Stimulated activated CD4-positive, alpha-beta T cell treated with anti-CD3 and anti-CD28 coated beads, Interleukin-1b, Interleukin-23, amount 100 ng/mL, for 1 hour (primary cell): ENCODE measurements at places on chromosomes 5 and 9.

DNA sequence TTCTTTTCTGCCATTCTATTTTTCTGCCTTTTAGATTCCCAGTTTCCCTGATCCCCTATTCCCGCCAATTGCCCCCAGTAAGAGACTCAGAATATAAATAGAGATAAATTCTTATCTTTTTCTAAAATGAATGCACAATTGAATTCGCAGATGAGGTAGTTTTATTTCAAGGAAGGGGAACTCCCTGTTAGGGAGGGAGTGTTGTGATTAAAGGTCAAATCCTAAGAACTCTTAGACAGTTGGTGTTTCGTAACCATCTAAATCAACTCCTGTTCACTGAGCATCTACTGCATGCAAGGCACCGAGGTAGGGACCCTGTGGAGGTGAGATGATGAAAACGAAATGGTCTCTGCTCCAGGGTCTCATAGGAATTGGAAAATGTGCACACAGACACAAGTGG lies 7.7 kb upstream of the MAP3K1 start:
- DNase-seq, result no peak

GRCh38 chr9:76161106-76161505 lies 233.1 kb downstream of the RFK start:
- no peak for DNase-seq

DNA sequence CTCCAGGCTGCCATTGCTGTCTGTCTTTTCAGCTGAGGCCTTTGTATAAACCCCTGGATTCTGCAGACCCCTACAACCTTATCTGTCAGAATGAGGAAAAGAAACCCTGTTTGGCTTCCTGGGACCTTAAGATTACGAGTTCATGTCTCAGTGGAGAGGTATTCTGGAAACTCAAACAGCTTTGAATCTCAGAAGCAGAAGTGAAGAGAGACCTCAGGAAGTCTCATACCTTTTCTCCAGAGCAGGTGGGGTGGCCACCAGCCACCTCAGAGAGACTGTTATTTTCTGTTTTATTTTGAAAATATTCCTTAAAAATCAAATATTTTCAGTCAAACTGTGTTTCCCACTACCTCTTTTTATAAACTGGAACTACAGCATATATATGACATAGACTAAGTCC lies 457.5 kb downstream of the TMEM232 start:
- no peak for DNase-seq

- DNase-seq, result no peak
Observed at GRCh38 chr5:58498340-58498942, 7.2 kb downstream of the GAPT start.

DNA sequence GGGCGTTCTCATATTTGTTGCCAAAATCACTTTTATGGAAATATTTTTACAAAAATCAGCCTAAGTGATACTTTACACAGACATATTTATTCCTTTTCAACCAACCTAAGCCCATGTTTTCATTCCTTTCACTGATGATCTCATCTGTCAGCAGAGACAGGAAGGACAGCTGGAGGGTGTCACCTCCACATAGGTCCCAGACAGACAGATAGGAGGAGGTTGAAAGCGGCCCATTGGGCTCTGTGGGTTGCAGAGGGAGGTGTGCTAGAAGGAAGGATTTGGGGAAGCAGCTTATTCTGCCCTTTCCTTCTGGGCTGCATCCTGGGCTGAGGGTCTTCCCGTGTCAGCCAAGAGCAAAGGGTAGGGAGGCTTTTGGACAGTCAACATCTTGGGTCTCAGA lies 26.0 kb upstream of the SEMA4D start:
- no peak for DNase-seq

DNA sequence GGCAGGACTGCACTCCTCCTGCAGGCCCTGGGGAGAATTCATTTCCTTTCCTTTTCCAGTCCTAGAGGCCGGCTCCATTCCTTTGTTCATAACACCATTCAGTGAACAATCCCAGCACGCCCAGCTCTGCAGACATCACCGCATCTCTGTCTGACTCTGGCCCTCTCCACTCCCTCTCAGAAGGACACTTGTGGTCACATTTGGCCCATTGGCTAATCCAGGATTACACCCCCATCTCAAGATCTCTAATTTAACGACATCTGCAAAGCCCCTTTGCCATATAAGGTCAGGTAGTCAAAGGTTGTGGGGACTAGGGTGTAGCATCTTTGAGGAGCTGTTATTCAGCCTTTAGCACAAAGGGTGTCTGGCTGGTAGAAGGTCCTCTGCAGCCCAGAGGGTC lies 185.0 kb upstream of the DAP start:
- DNase-seq, result no peak

DNA sequence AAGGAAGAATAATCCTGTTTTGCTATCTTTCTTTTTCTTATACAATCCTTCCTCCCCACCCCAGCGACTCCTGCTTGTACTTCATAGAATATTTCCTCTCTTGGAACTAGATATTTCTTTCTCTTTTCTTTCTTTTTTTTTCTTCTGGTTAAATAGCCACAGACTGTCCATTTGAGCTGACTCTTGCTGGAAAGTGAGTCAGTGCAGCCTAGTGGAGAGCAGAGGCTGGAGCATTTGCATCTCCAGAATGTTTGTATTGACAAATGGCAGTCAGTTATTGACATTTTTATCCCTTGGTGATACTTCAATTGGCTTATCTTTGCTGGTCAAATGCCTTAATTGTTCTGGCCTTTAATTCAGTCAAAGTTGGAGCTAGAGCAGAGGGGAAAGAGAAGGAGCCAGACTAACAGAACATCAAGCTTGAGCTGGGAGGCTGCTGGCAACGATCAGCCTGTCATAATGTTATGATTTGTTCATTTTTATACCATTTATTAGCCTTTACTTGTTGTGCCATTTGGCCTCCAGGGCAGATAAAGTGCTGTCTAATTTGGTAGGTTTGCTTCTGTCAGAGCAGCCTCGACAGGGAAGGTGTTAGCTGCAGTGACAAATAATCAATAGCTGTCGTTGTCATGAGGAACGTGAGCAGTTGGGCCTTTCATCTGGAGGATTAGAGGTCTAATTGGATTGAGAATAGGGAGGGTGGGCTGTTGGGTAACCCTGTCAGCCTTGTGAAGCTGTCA lies 69.0 kb downstream of the INVS start:
- no peak for DNase-seq

GRCh38 chr5:107578051-107578635 lies 92.6 kb downstream of the EFNA5 start:
- no peak for DNase-seq

GRCh38 chr5:22542340-22542739 lies 310.8 kb downstream of the CDH12 start:
- no peak for DNase-seq

DNA sequence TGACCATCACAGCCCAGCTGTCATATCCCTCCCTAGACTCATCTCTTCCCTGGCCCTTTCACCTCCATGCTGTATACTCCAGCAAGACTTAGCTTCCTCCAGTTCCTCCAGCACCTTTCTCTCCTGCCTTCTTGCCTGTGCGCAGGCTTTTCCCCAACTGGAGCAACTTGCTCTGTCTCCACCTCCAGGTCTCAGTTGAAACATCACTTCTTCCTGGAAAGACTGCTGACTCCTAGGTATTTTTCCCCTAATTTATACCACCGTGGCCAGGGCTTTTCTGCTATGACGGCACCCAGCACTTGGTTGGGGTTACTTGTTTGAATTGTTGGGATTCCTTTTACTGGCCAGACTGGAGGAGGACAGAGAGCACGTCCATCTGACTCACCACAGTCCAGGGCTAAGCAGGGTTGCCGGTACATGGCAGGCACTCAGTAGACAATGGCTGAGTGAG lies 67.5 kb downstream of the KCNIP1 start:
- DNase-seq, result no peak

- no peak for DNase-seq
Observed at GRCh38 chr9:71733176-71733575, 35.1 kb downstream of the CEMIP2 start.

DNA sequence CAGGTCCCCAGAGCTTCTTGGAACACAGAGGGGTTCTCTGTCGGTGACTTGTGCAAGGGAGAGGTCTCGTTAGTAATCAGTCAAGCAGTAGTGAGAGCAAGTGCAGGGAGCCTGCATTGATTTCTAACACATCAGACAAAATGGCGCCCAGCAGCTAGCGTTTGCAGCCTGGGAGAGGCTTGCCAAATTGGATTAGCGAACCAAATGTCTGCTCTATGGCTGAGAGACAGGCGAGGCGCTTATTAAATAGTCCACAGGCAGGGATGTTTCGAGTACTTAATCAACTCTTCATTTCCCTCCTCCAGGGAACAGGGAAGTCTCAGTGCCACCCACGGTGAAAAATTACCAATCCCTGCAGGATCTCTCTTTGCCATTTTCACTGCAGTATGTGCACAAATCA lies 131.4 kb upstream of the SHB start:
- no peak for DNase-seq

GRCh38 chr9:31542384-31543055 lies 841.9 kb upstream of the ACO1 start:
- no peak for DNase-seq

DNA sequence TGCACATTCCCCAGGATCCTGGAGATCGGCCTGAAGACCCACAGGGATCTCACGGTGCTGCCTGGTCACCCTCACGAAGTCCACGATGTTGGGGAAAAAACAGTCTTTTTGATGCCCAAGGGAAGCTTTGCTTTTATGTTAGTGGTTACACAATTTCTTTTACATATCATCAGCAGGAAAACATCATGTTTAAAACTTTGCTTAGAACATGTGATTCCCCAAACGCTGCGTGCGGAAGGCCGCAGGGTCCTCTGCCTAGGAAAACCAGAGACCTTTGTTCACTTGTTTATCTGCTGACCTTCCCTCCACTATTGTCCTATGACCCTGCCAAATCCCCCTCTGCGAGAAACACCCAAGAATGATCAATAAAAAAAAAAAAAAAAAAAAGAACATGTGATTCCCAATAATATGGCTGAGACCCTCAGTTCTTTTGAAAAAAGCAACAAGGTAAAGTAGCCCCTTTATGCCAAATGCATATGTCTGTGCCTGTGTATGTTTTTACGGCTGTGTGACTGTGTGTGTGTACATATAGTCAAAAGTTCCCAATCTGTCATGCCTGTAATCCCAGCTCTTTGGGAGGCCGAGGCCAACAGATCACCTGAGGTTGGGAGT lies 11.5 kb upstream of the AGPAT2 start:
- no peak for DNase-seq

GRCh38 chr9:70121818-70122436 lies 78.3 kb downstream of the MAMDC2 start:
- no peak for DNase-seq

GRCh38 chr5:122064992-122065391 lies 13.1 kb downstream of the LOX start:
- no peak for DNase-seq

DNA sequence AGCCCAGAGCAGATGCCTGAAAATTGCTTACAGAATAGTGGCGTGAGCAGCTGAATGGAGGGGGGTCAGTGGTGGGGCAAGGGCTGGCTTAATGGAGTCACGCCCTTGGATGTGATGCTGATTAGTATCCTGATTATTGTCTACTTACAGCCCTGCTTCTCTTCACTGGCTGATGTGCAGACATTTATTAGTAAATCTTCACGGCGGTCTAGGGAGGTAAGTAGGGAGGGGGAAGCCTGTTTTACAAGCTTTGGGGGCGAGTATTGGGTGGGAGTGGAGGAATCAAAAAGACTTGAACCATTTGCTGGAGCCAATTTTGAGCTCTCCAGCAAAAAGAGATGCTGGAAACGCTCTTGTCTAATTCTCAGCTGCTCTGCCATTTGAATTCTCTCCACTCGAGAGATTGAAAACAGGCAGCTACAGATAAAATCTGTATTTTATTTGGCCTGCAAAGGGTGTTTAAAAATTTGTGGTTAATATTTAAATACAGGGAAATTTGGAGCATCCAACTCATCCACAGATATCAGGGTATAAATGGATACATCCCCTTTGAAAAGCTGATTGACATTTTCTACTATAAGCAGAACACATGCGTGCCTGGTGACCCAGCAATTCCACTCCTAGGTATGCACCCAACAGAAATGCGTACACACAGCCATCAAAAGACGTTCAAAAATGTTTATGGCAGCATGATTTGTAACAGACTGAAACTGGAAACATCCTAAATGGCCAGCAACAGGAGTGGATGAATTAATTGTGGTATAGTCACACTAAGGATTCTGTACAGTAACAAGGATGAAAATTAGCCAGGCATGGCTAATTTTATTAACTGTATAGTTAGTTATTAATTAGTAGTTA lies 19.5 kb upstream of the ALDH1B1 start:
- no peak for DNase-seq

- no peak for DNase-seq
Observed at GRCh38 chr9:120256146-120256545, 323.8 kb downstream of the CDK5RAP2 start.

GRCh38 chr9:22356985-22357384 lies 89.6 kb upstream of the DMRTA1 start:
- no peak for DNase-seq

- DNase-seq, result no peak
Observed at GRCh38 chr9:5838884-5839571, 6.1 kb upstream of the ERMP1 start.

GRCh38 chr9:97237311-97237786 lies 70.1 kb upstream of the CCDC180 start:
- DNase-seq, result no peak

- DNase-seq, result no peak
Observed at GRCh38 chr9:110148384-110148783, 59.6 kb downstream of the C9orf152 start.

GRCh38 chr9:38439916-38440301 lies 15.7 kb upstream of the IGFBPL1 start:
- no peak for DNase-seq

DNA sequence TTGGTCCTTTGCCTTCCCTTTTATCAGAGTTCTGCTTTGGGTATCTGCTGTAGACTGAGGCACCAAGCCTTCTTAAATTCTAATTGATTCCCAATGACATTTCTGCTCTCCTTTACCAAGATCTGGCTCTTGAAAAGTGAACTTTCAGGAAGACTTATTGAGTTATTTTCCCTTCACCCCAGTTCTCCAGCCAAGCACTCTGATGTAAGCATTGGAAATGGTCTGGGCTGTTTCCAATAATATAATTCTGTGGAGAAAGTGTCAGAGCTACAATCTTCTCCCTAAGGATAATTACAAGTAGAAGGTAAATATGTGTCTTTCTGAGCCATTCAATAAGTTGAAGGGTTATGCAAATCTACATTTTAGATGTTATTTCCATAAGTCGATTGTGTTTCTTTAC lies 30.8 kb downstream of the BTF3 start:
- DNase-seq, result no peak

GRCh38 chr5:133531178-133531577 lies 81.2 kb downstream of the FSTL4 start:
- no peak for DNase-seq

DNA sequence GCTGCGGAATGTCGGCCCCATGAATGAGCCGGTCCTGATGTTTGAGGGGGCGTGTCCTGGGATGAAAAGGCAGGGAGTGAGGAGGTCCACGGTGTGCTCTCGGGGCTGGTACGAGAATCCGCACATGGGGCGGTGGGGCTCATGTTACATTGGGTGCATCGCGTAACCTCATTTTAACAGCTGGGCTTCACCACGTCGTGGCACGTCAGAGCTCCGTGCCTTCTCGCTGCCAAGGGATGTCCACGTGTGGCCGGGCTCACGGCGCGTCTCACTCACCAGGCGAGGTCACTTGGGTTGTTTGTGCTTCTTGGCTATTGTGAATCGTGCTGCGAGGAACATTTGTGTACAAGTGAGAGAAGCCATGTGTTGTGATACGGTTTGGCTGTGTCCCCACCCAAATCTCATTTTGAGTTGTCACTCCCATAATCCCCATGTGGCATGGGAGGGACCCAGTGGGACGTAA lies 29.1 kb upstream of the IRX4 start:
- no peak for DNase-seq
